ENCODE measurements at places on chromosomes 6 and 20.

DNA sequence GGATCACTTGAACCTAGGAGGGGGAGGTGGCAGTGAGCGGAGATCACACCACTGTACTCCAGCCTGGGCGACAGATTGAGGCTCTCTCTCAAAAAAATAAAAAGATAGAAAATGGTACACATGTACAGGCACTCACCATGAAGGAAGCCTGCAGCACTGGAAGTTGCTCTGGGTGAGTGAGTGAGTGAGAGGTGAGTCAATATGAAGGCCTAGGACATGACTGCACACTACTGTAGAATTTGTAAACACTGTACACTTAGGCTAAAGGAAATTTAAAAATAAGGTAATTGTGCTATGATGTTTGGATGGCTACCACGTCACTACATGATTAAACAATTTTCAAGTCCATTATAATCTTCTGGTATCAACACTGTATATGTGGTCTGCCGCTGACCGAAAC, 216.2 kb downstream of the FOXC1 start:
- DNase-seq, result no peak

GRCh38 chr6:35096129-35096862, 44.8 kb downstream of the TCP11 start:
- no peak for DNase-seq

- DNase-seq, result no peak
These were observed 3.2 kb downstream of the TTBK1 start for GRCh38 chr6:43246301-43247113.

GRCh38 chr20:32563311-32564272, 21.5 kb downstream of the NOL4L start:
- no peak for DNase-seq

GRCh38 chr6:38974389-38975151, 74.0 kb upstream of the GLP1R start:
- DNase-seq, result no peak

DNA sequence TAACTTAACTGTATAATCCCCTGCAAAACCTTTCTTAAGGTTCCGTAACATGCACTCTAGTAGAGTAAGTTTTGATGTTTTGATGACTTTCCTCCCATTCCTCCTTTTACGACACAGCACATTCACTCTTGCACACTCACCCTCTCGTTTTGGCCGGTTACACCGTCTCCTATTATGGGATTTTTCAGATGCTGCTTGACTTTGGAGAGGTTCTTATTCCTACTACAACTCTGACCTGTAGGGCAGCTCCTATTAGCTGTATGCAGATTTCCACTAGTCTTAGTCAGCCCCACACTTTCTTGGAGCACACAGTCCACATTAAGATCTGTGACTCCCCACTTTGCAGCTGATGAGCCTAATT, 223.7 kb upstream of the SYNCRIP start:
- no peak for DNase-seq

DNA sequence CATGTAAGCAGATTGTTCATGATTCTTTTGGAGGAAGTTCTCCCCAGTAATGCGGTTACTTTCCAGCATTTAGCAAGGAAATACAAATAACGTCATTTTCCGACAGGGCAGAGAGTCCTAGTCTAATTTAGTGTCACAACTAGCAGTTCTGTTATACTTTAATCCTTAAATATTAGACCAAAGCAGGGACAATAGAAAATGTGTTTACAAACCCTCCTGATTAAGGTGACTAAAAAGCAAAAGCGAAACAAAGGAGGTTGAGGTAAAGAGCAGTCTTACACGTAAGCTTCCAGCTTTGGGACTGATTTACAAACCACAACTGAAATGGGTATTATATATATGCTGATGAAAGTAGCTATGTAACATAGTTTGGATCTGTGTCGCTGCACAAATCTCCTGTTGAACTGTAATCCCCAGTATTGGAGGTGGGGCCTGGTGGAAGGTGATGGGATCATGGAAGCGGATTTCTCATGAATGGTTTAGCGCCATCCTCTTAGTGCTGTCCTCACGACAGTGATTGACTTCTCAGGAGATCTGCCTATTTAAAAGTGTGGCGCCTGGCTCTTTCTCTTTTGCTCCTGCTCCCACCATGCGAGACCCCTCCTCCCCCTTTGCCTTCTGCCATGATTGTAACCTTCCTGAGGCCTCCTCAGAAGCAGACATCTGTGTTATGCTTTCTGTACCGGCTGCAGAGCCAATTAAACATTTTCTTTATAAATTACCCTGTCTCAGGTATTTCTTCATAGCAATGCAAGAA, 81.9 kb downstream of the PLCB1 start:
- DNase-seq, result no peak

DNA sequence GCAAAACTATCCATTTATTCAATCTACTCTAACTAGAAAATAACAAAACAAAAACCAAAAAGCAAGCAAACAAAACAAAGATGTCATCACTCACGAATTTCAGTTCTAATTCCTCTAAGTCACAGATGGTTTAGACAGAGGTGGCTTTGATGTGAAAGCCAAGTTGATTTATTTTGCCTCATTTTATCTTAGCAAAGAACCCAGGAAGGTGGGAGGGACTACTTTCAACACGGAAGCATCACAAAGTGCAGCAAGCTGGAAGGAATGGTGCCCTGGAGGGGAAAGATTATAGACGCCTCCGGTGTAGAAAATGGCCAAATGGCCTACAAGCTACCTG, 88.4 kb downstream of the LAMP5 start:
- no peak for DNase-seq

- DNase-seq, result peak; percentile 4
These were observed 108.1 kb downstream of the BCKDHB start for GRCh38 chr6:80214436-80215022.

DNA sequence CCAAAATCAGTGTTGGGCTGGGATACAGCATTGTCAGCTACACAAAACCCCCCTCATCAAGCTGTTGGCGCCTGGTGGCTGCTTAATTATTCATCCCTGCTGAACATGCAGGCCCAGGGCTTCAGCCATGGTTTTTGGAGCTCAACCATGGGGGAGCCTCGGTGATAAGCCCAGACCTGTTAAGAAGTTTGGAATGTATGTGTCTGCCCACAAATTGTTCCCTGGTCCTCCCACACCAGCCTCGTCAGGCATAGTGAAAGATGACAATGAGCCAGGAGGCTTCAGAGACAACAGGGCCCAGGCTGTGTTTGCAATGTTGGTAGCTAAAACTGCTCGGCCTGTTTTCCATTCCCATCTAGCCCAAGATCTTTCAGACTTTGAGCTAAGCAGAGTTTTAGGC, 34.8 kb upstream of the SIRPA start:
- DNase-seq, result no peak

DNA sequence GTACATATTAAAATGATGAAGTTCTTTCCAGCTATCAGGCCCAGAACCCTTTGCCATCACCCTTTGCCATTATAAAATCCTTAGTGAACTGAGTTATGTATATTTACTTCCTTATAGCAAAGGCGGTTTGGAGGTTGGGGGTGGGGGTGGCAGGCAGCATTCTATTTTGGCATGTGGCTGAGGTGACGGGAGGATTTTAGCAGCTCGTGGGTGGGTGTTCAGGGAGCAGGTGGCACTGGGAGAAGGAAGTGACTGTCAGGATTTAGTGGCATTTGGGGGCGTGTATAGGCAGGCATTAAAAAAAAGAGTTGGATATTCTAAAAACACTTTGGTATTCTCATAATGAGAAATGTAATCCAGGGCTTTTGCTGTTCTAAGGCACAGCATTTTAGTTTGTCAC, 150.7 kb downstream of the RIMS1 start:
- no peak for DNase-seq

GRCh38 chr20:10119336-10119735, 84.5 kb downstream of the ANKEF1 start:
- DNase-seq, result no peak

- DNase-seq, result no peak
These were observed 48.6 kb downstream of the SLX4IP start for GRCh38 chr20:10483691-10484090.
